Adipocyte (in vitro differentiated cells): ENCODE measurements at places on chromosomes 12 and 14.
A peak's percentile ranks its signal among the peaks of the same experiment; 100 is the strongest.

GRCh38 chr14:31025367-31026076 is at the start of gene AP4S1:
Gene AP4S1, plus strand, starts transcription at chr14:31025649. Its CDS starts 40,548 bp downstream, at chr14:31066197.
- DNase-seq: peak; percentile 69

DNA sequence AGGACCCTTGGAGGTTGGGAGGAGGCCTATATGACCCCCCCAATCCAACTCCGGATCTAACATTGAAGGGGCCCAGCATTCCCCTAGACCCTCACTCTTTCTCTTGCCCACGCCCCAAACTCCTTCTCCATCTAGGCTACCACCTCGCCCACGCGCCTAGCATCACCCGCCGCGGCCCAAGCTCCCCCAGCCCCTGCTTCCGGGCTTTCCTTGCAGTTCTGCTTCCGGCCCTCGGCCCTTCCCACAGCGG is 445 bp downstream of the CERS5 start:
- DNase-seq: peak; percentile 76

DNA sequence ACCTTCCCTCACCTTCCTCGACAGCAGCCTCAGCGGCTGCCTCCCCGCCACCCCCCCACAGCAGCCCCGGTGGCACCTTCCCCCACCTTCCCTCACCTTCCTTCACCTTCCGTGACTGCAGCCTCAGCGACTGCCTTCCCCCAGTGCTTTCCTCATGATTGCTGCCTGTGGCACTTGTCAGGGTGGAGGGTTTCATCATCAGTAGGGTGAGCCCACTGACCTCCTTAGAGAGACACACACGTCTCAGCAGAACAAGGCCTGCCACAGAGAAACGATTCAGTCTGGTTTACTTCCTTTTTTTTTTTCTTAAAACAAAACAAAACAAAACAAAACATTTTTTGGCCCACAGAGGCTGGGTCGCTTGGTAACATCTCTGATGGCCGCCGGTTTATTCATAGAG is 75.0 kb downstream of the EP400 start:
- DNase-seq: no peak

- DNase-seq: no peak
Observed at GRCh38 chr14:61331992-61332657, 10.7 kb downstream of the PRKCH start.

- DNase-seq: no peak
Observed at GRCh38 chr14:106738075-106738474, 1211.7 kb downstream of the TMEM121 start.
